ENCODE measurements at places on chromosomes 6 and 20.

DNA sequence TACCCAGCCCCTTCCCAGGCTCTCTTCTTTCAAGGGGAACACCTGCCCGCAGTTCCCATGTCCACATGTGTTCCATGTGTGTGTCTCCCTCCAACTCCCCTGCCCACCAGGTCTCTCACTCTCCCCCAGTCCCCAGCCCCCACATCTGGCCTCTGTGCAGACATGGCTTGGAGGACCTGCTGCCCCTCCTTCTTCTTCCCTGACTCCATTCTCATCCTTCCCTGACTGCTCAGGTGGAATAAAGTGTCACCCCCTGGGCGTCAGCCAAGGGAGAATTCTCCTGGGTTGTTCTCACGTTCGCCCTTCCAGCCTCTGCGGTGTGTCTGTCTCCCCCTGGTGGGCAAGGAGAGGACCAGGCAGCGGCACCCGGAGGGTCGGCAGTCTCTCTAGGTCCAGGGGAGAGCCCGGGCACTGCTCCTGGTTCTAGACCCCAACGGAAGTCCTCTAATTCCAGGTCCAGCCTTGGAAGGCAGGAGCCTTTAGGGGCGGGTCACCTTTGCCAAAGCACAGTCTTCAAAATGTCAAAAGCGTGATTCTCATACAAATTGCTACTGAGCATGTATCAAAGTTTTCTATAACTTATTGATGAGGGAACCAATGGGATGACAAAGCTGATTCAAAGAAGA lies 50.5 kb downstream of the EBF4 start:
- DNase-seq: no peak

DNA sequence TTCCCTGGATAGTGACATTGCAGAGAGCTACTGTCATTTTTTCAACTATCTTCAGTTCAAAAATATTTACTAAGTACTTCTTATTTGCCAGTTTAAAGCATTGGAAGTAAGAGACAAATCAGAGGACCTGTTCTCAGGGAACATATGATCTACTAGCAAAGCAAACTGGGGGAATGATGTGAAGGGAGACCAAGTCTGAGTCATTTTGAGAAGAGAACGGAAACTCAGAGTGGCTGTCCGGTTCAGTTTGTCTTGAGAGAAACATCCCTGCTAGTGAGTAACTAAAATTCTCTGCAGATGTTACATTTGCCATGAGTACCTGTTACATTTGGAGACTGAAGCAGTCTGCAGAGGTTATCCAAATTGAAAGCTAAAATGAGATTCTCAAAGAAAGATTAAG lies 118.3 kb downstream of the KCNQ5 start:
- DNase-seq: no peak

- DNase-seq: peak; percentile 36
These were observed 746 bp downstream of the BACH2 start for GRCh38 chr6:90295854-90296340.

- no peak for DNase-seq
These were observed 6.8 kb upstream of the SPATS1 start for GRCh38 chr6:44335631-44336030.

- DNase-seq: no peak
These were observed 27.9 kb downstream of the GCLC start for GRCh38 chr6:53517021-53517420.

GRCh38 chr6:124205921-124206320 lies 402.3 kb downstream of the NKAIN2 start:
- DNase-seq: no peak

GRCh38 chr6:506508-506907 lies 115.0 kb downstream of the IRF4 start:
- no peak for DNase-seq

GRCh38 chr20:8334641-8335040 lies 202.6 kb downstream of the PLCB1 start:
- DNase-seq: no peak

DNA sequence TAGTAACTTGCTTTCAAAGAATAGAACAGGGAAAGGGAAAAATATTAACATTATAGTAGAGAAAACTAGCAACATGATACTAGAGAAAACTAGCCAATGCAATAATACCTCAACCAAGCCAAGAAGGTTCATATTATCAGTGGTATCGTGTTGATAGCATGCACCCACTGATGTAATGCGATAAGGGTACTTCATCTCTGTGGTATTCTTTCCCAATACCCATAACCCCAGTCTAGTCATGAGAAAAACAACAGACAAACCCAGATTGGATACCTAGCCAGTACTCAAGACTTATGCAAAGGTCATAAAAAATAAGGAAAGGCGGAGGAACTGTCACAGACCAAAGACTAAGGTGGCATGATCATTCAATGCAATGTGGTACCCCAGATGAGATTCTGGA lies 21.0 kb downstream of the BLOC1S5 start:
- no peak for DNase-seq

- no peak for DNase-seq
These were observed 1.6 kb upstream of the CD93 start for GRCh38 chr20:23087587-23088251.

GRCh38 chr6:129188795-129189194 lies 305.9 kb downstream of the LAMA2 start:
- DNase-seq: no peak

GRCh38 chr6:107275330-107275865 lies 160.1 kb upstream of the BEND3 start:
- no peak for DNase-seq

GRCh38 chr6:593139-593906 lies 63.6 kb downstream of the HUS1B start:
- DNase-seq: peak; percentile 21

- no peak for DNase-seq
These were observed 5.8 kb downstream of the GATA5 start for GRCh38 chr20:62470001-62470400.

- no peak for DNase-seq
These were observed 4.6 kb upstream of the GUCA1B start for GRCh38 chr6:42199106-42199981.

- DNase-seq: no peak
These were observed 160.8 kb downstream of the GMPR start for GRCh38 chr6:16399158-16399557.

DNA sequence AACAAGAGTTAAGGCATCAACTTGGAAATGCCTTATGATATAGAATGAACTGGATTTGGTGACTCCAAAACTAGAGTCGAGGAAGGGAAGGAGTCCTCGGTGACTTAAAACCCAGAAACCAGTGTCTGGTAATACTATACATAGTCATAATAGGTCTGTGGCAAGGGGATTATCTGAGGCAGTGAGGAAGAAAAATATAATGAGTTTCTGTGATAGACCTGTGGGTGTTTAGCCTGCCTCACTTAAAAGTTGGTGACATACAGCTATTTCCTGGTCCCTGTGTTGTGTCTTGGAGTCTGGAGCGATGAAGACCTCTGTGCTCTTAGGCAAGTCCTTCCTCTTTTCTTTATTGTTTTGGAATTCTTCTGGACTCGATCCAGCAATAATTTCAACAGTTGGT lies 5.1 kb upstream of the MYO6 start:
- no peak for DNase-seq

DNA sequence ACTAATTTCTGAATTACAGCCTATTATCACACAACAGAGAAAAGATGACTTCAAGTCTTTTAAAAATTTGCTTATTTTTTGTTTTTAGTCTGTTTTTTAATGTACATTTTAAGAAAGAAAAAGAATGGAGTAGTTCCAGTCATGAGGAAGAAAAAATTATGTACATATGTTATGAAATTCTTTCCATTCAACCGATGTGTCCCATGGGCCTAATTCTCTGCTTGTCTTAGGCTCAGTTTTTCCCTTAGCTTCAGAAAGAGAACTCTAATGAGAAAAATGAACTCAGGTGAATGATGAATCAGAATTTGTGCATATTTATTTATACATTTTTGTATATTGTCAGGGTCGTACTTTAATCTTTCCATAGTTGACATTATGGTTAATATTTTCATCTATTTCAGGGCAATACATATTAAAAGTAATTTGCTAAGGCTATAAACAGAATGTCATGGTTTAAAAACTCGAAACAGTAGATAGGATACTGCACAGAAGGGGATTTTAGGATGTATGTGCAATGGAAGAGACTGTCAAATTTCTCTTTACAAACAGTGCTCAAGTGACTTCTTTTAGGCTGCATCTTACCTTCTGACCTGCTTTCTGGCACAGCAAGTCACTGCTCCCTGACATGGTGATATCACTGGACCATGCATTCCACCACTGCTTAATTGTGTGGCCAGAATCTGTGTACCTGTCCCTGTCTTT lies 153.1 kb downstream of the EPHA7 start:
- no peak for DNase-seq

DNA sequence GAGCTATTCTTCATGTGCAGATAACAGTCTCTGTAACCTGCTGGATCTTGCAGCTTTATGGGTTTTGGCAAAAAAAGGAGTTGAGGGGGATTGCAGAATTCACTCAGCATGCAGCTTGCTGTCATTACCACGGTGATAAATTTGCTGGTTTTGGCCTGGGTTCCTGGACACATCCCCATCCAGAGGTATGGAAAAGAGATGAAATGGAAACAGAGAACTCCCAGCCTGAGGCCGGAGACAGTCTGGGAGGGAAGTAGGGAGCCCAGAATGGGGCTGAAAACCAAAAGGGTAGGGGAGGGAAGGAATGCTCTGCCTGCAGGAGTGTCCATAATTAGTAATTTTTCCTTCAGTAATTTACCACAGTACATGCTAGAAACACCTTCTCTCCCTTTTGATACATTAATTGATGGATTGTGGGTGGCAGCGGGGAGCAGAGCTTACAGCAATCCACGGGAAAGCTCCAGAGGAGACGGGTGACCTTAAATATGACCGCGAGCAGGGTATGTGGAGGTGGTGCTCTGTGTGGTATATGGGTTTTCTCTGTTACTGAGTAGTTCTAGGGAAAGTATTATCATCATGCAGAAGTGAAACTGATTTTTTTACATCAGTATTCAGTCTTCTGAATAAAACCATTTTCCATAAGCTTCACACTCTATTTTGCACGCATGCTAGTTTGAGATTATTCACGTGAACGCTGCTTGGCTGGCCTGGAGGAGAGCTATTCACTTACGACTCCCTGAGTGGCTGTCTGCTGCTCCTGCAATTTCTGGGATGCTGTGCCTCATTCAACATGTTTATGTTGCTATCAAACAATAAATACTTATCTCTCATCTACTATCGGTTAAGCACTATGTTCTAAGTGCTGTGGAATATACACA lies 66.3 kb upstream of the KCNK16 start:
- peak; percentile 81 for DNase-seq

DNA sequence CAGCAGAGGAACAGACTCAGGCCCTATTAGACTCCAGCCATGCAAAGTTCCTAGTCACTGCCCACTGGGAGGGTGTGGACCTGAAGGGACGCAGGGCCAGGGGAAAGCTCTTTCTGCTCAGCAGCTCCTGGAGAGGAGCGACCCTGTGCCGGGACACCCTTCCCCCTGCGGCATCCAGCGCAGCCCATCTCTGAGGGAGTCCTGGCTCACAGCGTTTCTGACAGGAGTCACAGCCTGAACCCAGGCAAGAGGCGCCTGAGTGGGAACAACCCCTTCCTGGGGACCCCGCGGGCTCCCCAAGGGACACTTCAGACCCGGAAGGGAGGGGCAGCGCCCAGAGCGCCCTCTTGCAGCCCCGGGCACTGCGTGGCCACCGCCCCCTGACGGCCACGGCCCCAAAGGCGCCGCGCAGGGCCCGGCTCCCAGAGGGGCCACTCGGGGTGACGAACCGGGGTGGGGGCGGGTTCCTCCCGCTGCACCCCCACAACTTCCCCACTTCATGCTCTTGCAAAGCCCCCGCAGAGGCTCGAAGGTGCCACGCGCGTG lies 862 bp downstream of the UCKL1 start:
- no peak for DNase-seq

DNA sequence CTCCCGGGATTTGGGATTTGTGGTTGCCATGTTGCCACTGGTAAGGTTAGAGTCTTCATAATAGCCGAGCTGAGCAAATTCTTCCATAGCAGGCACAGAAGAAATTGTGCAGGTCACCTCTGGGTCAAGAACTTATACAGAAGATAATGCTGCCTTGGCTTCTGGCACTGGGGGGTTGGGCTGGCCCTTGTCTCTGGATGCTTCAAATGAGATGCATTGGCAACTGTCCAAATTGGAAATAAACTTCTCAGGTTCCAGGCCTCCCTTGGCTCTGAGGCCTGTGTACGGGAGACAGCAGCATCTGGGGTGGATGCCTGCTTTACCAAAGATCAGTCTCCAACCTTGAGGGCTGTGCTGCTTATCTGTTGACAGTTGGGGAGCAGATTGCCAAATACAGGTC lies 26.2 kb downstream of the MYO6 start:
- no peak for DNase-seq

DNA sequence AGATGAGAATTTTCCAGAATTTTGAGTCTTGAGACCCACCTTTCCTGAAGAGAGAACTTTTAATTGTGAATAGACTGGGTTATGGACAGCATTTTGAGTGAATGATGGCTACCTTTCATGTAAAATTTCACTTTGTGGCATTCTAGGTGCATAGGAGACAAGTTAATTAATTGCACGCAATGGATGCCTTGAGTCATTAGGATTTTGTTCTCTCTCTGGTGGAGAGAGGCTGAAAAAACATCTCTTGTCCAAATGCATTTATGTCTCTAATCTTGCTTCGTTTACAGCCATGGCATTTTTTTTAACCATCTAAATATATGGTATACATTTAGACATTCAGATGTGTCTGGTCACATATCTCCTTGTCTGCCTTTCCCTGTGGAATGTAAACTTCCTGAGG lies 3.1 kb downstream of the RHAG start:
- no peak for DNase-seq

DNA sequence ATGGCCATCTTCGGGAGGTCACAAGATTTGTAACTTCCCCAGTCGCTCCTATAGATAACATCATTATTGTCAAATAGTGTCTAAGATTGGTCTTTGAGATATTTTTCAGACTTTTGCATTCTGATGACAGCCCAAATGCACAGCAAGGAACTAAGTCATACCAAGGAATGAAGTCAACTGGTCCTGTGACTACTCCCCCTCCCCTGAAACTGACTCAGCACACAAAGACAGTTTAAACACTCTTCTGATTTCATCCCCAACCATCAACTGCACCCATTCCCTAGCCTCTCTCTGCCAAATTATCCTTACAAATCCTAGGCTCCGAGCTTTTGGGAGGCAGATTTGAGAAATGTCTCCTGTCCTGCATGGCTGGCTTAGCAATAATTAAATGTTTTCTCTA lies 139.4 kb downstream of the HS3ST5 start:
- no peak for DNase-seq

GRCh38 chr6:116385921-116386320 lies 15.2 kb downstream of the DSE start:
- DNase-seq: no peak

DNA sequence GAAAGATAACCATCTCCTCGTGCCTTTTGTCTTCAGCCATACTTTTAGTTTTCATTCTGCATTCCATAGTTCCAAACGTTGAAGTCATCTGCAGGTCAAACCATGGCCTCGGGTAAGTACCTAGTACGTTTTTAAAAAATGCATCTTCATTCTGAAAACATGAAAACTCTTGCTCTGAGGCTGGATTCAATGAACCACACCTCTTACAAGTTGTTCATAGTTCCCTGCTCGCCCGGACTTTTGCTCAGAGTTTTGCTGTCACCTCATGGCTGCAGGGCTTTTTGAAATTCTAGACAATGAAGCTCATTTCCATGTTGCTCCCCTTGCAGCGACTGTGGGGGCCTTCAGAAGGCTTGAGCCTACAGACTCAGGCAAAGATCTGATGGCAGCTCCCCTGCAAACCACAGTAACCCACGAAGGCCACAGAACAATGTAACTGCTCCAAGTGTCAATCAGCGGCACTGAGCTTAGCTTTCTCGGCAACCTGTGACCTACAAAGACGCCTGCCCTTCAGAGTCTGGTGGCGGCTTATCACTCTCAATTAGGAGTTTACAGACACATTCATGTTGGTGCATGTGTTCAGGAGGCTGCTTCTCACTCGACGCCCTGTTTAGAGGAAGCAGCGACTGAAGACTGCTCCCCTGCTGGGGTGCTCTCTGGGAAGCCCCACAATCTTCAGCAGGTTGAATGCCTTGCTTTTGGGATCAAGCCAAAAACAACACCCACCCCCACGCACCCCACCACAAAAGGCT lies 61.2 kb downstream of the FOXC1 start:
- DNase-seq: no peak
